ENCODE measurements at places on chromosomes 5 and 9. TPM values are rescaled to one million over a fixed set of nuclear protein-coding genes. Genes with fewer than 3 reads are reported as not detected.

- H3K27ac ChIP-seq: no peak overlapping the region
- H3K36me3 ChIP-seq: peaks cover 29% of the 10 kb centered on the region
- no peak overlapping the region for H3K4me3 ChIP-seq
- H3K27me3 ChIP-seq: no peaks in the 10 kb centered on the region
Observed at GRCh38 chr5:111432883-111433536, 79.3 kb downstream of the STARD4 start.

GRCh38 chr5:58852566-58852965 is 269.7 kb downstream of the RAB3C start:
- no peak overlapping the region for H3K4me3 ChIP-seq
- DNase-seq: no peak
- H3K36me3 ChIP-seq: no peaks in the 10 kb centered on the region
- H3K27ac ChIP-seq: no peak overlapping the region
- peaks cover 6% of the 10 kb centered on the region for H3K27me3 ChIP-seq

FAM221B gene
- not detected for total RNA-seq

DOCK8 gene
- 319 TPM for total RNA-seq

GRCh38 chr9:124458441-124458840 is 8.2 kb downstream of the ADGRD2 start:
- H3K4me1 ChIP-seq: no peaks in the 10 kb centered on the region
- no peak overlapping the region for H3K27ac ChIP-seq
- DNase-seq: peak; percentile 10
- H3K27me3 ChIP-seq: peaks cover 15% of the 10 kb centered on the region
- no peak overlapping the region for H3K4me3 ChIP-seq

GRCh38 chr5:98463676-98464075 is 309.8 kb upstream of the RGMB start:
- H3K4me1 ChIP-seq: no peaks in the 10 kb centered on the region
- DNase-seq: no peak
- no peak overlapping the region for H3K4me3 ChIP-seq
- no peaks in the 10 kb centered on the region for H3K36me3 ChIP-seq
- H3K27me3 ChIP-seq: no peaks in the 10 kb centered on the region

GRCh38 chr5:124738681-124739633 is 7.5 kb downstream of the ZNF608 start:
- H3K27ac ChIP-seq: no peak overlapping the region
- peaks cover 31% of the 10 kb centered on the region for H3K27me3 ChIP-seq
- H3K36me3 ChIP-seq: no peaks in the 10 kb centered on the region
- no peaks in the 10 kb centered on the region for H3K4me1 ChIP-seq
- no peak for DNase-seq
- no peak overlapping the region for H3K4me3 ChIP-seq

Measured in activated naive CD8-positive, alpha-beta T cell treated with anti-CD3 and anti-CD28 coated beads, Interleukin-2, amount 10 ng/mL, durations not matched to agents 7 days and 5 days (primary cell).